Stimulated activated CD8-positive, alpha-beta memory T cell treated with anti-CD3 and anti-CD28 coated beads, Interleukin-4, amount 100 ng/mL, for 4 hours (primary cell): ENCODE measurements at places on chromosomes 3 and 15.

DNA sequence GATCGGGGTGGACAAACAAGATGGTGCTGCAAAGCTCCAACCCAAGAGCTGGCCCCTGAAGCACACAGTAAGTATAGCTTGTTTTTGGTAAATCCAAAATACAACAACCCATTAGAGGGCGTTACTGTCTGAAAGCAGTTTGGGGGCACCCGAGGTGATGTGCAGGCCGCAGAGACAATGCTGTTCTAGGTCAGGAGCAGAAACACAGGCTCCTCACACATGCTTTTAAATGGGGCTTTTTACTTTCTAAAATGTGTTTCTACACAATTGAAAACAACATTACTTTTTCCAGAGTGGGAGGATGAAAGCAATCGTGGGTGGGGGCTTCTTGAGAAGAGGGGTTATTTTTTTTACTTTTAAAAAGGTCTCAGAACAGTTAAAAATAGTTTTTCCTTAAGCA is 1029.3 kb upstream of the CFAP20DC start:
- no peak for DNase-seq

DNA sequence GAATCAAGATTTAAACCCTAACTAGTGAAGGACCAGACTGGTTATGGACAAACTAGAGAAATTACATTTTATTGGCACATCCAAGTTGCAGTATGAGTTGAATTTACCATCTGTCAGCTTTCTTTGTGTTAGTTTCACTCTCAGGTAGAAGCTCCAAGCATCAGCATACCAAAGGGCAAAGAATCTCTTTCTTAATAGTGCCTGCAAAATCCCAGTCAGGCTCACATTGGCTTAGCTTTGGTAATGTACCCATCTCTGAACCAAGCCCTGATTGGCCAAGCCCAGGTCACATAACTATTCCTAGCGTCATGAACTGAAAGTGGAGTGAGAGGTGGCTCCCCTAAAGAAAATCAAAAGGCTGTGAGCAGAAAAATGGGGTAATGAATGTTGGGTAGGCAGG is 66.9 kb downstream of the CCNL1 start:
- DNase-seq = no peak

GRCh38 chr15:40436892-40437751 is 3.6 kb upstream of the BAHD1 start:
- DNase-seq = no peak

DNA sequence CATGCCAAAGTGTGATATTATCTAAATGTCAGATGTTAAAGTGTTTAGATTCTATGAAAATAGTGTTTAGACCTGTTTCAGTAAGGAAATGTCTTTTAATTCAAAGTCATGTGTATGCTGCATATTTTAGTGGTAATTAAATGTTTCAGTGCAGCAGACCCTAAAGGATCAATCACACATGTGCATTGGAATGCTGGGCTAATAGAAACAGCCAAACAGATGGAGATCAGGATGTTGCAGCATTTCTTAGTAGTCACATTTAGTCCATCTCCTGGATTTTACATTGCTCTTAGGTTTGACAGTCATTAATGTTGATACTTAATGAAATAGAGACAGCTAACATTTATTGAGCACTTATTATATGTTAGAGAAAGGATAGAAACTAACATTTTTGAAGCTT is 18.5 kb downstream of the SPRED1 start:
- no peak for DNase-seq

DNA sequence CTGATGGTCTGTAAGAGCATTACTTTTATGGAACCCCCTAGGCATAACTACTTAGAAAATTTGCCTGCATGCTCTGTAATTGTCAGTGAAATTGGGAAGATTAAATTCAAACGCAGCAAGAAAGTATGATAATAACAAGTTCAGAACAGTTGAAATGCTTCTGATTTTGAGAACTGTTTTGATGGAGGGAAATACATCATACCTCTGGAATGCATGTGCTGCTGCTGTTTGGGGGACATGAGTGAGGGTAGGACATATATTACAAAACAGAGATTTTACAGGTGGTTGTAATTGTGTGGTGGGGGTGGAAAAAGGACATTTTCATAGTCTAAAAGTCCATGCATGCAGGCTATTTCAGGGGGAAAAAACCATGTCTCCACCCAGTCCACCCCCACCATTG is 135.0 kb upstream of the DPH6 start:
- no peak for DNase-seq

GRCh38 chr3:126343649-126344035 is 13.6 kb downstream of the KLF15 start:
- DNase-seq = no peak

DNA sequence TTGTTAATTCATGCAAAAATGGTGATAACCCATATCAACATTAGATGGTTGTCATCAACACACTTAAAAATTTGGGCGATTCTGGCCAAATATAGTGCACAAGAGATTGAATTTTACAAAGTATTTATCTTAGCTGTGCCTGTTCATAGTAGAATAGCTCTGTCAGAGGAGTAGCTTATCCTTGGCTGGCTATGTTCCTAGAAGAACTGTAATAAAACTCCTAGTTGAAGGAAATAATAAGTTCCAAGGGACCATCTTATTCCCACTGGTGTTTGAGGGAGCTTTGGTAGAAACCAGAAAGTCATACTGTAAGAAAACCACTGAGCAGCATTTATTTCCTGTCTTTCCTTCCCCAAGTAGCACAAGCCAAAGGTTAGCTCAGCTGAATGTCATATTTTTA is 201.8 kb downstream of the GRM7 start:
- DNase-seq = no peak
